ENCODE measurements at places on chromosomes 5 and 9.

- DNase-seq, result no peak
Observed at GRCh38 chr9:124595743-124596142, 88.5 kb upstream of the NR5A1 start.

DNA sequence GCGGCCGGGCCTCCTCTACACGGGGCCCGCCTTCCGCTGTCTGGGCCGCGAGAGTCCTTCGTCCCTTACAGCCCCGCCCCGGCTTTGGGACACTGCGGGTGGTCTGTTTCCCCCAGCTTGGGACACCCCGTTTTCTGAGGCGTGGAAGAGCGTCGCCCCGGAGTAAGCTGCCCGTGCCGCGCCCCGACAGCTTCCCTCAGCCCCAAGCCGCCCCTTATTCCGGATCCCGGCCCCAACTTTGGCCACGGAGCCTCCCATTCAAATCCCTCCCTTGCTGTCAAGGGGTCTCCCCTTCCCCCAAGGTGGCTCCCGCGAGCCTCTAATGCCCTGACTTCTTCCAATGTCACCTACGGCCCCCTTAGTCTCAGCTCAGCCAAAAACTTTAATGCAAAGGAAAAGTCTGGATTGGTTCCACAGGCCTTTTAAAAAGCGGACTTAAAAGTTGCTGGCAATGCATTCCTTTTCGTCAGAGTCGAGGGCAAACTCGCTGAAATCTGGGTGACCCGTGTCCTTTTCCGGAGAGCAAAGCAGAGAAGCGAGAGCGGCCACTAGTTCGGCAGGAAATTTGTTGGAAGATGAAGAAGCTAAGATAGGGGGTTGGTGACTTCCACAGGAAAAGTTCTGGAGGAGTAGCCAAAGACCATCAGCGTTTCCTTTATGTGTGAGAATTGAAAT lies 19.8 kb downstream of the EXOSC2 start:
- no peak for DNase-seq

DNA sequence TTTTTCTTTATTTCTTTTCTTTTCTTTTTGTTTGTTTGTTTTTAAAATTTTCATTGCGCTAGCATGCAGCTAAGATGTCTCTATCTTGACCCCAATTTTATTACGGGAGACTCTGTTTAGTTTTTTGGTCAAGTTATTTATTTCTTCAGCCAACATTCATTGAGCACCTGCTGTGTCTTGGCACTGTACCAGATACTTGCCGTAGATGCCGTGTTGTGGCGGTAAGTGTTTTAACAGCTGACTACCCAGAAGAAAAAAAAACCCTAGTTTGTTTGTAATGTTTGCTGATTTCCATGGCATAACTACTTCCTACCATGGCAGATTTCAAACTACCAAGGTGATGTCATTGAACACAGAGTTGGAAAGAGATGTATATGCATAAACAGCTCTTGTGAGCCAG lies 65.0 kb downstream of the UGCG start:
- no peak for DNase-seq

DNA sequence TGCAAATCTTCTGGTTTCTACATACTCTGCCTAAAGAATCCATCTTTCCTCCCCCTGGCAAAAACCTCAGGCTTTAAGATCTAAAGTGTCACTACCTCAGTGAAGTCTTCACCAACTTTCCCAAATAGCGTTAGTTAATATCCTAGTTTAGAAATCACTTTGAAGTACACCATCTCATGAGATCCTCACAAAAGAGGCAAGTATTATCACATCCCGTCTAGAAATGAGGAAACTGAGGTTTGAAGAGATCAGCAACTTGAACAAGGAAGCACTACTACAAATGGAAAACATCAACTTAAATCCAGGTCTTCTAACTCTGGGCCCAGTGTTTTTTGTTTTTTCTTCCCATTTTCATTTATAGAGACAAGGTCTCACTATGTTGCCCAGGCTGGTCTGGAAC lies 4.6 kb downstream of the AP3B1 start:
- no peak for DNase-seq

DNA sequence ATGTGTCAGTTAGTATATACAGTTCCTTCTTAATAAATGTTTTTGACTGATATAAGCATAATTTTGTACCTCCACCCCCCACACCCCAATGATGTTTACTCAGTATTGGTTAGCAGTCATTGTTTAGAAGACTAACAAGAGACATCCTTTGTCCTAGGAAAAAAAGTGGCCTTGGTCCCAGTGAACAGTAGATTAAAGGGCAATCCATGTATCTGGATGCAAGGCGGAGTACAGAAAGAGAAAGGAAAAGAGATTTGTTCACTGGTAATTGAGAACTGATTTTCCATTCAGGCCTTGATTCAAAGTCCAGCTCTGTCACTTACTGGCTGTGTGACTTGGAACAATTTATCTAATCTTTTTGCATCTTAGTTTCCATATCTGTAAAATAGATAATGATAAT lies 4.6 kb downstream of the RALGPS1 start:
- no peak for DNase-seq

DNA sequence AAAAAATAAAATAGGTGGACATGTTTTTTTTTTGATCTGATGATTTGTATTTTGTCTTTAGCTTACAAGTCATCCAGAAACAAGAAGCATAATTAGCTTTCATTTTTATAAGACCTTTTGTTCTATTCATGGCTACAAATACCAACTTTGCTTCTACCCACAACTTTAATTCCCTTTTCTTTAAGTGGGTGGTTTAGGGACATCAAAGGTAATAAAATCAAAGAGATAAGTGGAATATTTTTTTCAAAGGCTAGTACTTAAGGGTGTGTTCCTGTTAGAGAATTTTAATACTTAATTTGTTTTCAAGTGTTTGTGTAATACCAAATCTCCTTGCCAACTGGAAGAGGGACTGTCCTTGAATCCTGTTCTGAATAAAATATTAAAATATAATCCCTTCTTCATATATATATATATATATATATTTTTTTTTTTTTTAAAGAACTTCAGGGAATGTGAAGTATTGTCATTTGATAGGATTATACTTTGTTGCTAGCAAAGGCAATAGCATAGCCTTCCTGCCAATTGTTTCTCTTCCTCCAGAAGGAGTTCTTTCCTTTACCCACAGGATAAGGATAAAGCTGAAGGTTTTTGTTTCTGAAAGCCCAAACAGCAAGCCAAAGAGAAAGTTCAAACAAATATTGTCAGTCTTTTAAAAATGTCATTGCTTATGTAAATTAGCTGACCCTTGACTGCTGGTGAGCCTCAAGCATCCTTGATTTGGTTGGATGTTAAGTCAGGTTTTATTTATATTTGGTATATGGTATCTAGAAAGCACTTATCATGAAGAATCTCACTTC lies 108.9 kb downstream of the PAM start:
- no peak for DNase-seq

DNA sequence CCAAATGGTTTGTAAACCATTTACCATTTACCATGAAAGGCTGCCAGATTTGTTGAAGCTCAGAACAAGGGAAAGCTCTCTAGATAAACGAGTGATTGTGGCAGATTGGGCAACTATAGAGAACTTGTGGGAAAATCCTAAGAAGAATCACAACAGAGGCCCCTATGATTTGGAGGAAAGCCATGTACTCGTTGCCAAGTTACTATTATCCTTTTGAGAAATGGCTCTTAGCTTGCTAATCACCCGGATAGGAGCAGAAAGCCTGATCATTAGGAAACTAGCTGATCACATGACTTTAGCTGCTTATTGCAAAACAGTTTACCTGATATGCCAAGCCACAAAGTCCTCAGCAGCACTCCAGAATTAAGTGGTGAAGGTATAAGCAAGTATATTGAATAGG lies 23.5 kb upstream of the ATG10 start:
- DNase-seq, result no peak

DNA sequence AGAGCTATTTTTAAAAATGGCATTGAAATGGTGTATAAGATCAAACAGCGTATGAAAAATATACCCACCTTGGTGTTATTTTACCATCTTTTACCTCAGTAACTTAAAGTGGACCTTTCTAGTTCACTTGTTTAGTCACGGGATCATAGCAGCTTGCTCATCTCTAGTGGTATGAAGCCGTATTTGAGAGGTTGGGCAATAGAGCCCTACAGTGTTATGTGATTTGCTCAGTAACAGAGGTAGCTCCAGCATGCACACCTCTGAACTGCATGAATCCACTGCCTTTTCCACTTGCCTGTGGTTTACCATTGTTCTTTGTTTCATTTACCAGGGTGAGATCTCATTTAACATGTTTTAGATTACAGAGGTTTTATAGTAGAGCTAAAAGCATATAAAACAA lies 134.4 kb downstream of the ATG10 start:
- no peak for DNase-seq

- DNase-seq, result no peak
Observed at GRCh38 chr5:39661026-39661779, 236.4 kb upstream of the DAB2 start.

GRCh38 chr5:173627271-173627670 lies 10.8 kb upstream of the BOD1 start:
- DNase-seq, result no peak

GRCh38 chr5:153797484-153797883 lies 241.2 kb downstream of the FAM114A2 start:
- DNase-seq, result no peak

- DNase-seq, result no peak
Observed at GRCh38 chr9:33040792-33041431, 15.8 kb downstream of the DNAJA1 start.

DNA sequence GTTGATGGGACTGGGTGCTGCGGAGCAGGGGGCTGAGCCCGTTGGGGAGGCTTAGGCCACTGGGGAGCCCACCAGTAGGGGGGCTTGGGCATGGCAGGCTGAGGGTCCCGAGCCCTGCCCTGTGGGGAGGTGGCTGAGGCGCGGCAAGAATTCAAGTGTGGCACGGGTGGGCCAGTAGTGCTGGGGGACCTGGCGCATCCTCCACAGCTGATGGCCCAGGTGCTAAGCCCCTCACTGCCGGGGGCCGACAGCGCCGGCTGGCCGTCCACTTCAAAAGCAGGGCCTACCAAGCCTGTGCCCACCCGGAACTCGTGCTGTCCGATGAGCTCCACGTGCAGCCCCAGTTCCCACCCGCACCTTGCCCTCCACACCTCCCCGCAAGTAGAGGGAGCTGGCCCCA lies 917.5 kb downstream of the TAF11L14 start:
- no peak for DNase-seq

- DNase-seq, result no peak
Observed at GRCh38 chr9:92187989-92188714, 72.9 kb upstream of the SPTLC1 start.
